ENCODE measurements at places on chromosomes 16 and 17.
A peak's percentile ranks its signal among the peaks of the same experiment; 100 is the strongest.

DNA sequence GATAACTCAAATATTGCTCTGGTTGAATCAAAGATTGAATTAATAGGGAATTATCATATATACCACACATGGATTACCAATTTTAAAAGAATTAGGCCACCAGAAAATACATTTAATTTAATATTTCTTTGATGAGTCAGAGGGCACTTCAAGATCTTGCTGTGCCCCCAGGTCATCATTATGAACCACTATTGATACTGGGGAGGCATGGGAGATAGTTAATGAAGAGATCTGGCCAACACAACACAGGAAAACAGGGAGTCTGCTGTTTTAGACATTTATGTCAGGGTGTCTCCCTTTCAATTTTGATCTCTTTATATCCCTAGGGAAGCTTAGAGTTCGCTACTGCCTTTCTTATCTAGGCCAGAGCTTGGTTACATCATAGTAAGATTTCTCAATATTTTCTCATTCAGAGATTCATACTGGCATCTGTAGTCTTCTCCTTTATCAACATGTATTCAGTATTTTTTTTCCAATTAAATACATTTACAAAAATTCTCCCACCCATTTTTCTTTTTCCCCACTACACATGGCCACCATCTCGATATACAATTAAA lies 158.3 kb upstream of the ZFHX3 start:
- no peak for DNase-seq

DNA sequence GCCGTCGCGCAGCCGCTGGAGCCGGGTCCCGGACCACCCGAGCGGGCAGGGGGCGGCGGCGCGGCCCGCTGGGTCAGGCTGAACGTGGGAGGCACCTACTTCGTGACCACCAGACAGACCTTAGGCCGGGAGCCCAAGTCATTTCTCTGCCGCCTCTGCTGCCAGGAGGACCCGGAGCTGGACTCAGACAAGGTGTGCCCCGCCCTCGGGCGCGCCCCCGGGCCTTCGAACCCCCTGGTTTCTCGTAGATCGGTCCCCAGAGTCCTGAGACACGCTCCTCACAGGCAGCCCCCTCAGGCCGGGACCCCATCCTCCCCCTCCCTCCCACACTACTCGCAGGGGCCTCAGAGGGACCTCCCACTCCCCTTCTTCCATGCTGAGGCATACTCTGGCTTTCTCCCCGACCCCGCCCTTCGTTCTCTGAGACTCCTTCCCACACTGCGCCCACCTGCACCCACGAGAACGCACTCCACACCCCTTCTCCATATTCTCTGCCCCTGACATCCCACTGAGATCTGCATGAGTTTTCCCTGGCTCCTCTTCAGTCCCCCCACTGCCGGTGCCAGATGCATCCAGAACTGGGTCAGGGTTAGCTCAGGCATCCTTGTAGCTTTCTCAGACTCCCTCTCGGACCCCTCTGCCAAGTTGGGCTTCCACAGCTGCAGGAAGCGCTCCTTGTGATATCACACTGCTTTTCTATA lies 523 bp downstream of the KCTD2 start:
- no peak for DNase-seq

DNA sequence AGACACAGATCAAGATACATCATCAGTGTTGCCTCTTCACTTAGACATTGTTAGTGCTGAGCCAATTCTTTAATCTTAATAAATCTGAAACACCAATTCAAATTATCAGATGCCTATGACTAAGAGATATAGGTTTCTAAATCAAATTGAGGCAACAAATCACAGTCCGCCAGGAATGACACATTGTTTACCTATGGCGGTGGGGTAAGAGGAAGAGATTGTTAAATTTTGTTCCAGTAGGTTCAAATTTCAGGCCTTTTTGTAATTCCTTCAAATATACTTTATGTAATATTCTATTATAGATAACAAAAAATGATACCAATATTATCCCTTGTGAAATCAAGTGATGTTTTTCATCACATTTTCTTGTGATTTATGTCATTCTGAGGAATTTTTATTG lies 145.9 kb downstream of the CDH8 start:
- DNase-seq, result no peak

DNA sequence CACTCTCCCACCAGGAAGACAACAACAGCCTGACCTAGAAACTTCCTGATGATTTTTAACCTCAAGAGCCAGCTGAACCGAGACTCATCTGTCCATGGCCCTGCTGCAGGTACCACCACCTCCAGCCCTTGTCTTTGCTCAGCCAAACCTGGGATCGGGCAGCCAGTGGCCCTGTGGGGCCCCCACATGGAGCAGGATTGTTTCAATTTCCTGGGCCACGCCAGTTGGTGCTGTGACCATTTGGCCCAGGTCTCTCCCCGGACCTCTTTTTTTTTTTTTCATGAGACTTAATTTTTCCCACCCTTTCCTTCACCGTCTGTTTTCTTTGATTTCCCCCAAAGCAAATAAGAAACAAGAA lies 8.3 kb upstream of the HOXB2 start:
- no peak for DNase-seq

DNA sequence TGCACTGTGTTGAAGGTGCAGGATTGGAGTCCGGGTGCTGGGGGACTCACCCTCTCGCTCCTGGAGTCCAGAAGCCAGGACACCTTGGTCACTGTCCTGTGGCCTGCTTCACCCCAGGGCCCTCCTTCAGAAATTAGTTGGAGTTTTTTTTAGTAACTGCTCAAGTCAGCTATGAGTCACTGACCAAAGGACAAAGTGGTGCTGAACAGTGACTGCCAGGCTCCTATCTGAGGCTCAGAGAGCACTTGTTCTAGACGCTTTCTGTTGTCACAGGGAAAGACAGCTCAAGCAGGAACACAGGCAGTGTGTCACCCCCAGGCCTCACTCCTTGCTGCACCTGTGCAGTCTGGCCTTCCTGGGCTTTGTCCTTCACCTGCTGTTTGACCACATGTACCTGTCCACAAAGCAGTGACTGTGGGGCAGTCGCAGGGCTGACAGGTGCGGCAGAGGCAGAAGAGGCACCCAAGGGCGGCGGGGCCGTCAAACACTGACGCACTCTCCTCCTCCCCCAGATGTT lies 4.1 kb upstream of the FAAP100 start:
- no peak for DNase-seq

- DNase-seq, result no peak
Observed at GRCh38 chr16:68921637-68922036, 78.3 kb downstream of the TANGO6 start.

- DNase-seq, result no peak
Observed at GRCh38 chr16:4852221-4852872, 5.1 kb downstream of the UBN1 start.

DNA sequence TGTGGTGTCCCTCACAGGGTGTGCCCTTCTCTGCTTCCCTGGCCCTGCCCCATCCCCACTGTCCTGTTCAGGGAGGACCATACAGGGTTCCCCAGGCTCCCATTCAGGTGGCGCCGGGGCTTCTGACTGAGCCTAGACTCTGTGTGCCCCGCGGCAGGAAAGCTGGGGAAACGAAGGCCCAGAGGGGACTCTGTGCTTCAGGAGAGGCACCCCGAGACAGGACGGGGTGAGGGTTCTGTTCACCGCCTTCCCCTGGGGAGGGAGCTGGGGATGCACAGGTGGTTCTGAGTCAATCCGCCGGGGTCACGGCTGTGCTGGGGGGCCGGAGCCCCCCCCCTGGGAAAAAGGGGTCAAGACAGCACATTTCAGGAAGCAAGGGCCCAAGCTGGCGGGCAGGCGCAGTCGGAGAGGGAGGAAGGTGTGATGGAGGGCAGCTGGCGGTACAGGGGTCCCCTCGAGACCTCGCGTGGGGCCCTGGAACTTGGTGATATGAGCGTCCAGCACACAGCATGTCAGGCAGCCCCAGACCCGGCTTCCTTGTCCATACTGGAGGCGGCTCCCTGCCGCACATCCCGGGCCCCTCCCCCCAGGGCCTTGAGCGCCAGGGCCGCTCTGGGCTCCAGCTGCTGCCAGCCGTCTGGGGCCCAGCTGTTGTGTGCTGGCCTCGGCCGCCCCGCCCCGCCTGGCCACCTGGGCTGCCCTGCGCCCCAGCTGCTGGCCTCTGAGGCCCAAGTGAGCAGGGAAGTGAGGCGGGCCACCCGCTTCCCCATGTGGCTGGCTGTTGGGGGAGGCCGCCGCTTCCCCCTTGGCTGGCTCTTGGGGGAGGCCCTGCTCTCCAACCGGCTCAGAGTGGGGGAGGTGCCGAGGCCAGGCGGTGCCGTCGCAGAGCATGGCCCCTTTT lies 5.6 kb upstream of the NOTUM start:
- DNase-seq, result no peak

GRCh38 chr17:62724398-62725146 lies 83.5 kb downstream of the MARCHF10 start:
- DNase-seq, result peak; percentile 61

DNA sequence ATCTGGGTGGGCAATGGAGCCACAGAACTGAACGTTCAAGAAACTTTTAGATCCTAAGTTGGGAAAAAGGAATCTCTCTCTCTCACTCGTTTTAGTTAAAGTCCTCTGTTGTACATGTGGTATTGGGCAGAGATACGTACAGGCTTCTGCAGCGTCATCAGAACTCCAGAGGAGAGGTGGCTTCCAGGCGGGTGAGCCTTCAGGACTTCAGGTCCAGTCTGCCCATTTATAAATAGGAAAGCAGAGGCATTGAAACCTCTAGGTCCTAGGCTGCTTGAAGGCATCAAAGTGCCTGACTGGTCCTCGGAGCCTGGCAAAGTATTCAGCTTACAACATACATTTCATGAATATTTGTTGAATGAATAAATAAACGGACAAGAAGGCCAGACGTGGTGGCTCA lies 8.1 kb upstream of the TNFRSF13B start:
- DNase-seq, result no peak

- no peak for DNase-seq
Observed at GRCh38 chr16:86911437-86911958, 333.1 kb downstream of the FOXL1 start.

GRCh38 chr16:54268766-54269165 lies 17.8 kb downstream of the IRX3 start:
- DNase-seq, result no peak

- no peak for DNase-seq
Observed at GRCh38 chr16:82991966-82992675, 365.4 kb downstream of the CDH13 start.

GRCh38 chr17:79249929-79250521 lies 175.4 kb downstream of the ENGASE start:
- DNase-seq, result no peak

GRCh38 chr16:85908889-85909589 lies 10.1 kb downstream of the IRF8 start:
- no peak for DNase-seq

DNA sequence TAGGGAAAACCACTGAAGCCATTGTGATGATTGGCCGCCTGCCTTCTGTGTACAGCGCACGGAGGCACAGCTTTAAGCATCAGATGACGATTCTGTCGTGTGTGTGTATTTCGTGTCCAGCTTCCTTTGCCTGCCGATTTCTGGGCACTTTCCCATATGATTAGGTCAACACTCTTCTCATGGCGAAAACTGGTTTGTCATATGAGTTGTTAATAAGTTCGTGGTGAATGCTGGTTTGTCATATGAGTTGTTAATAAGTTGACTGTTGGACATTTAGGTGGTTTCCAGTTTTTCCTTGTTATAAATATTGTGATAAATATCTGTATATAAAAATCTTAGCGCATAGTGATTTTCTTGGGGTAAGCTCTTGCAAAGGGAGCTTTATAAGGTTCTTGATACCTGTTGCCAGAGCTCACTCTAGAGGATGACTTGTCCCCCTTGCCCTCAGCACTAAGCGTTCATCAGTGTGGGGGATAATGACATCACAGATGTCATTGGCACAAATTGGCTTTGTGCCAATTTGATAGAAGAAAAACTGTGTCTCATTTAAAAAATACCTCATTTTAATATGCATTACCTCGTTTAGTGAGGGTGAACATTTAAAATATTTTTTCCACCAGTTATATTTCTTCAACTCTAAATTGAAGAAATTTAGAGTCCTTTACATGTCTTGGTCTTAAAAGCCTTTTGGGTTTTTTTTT lies 40.0 kb downstream of the PGS1 start:
- DNase-seq, result no peak

GRCh38 chr16:12339686-12340085 lies 363.2 kb downstream of the SNX29 start:
- DNase-seq, result no peak

- no peak for DNase-seq
Observed at GRCh38 chr16:972316-973002, 1.7 kb upstream of the LMF1 start.

DNA sequence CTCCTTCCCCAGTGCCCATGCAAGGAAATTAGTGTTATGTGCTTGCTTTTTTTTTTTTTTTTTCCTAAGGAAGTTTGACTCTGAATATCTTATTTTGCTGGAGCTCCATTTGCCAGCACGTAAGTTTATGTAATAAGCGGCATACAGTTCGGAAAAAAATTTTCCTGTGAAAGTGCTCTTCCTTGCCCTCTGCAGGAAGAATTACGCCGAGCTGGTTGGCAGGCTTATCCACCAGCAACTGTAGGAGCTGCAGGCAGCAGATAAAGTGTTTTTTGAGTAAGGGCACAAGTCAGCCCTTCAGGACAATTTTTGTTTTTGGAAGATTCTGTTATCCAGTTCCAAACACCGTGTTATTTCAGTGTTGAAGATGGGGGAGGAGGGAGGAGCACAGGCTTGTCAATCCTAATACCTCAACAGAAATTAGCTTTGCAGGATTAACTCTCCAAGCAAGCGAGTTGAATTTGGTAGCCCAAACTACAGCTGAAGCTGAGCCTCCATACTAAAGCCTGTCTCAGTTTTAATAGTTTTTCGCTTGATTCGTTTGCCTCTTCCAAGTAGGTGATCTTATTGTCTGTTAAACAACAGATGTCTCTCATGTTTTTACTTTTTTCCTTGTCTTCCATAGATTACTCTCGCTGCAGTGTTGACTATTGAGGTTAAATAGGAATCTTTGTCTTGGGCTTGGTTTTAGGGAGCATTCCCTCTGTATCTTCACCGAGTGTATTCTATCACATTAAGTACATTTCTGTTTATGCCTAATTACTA lies 1.1 kb downstream of the SPECC1 start:
- no peak for DNase-seq
